Stimulated activated CD4-positive, alpha-beta T cell treated with anti-CD3 and anti-CD28 coated beads, Interleukin-1b, Interleukin-23, amount 100 ng/mL, for 1 hour (primary cell): ENCODE measurements at places on chromosomes 3 and 15.

- peak; percentile 25 for DNase-seq
Measured at GRCh38 chr15:76994001-76994400, 925 bp upstream of the PSTPIP1 start.

DNA sequence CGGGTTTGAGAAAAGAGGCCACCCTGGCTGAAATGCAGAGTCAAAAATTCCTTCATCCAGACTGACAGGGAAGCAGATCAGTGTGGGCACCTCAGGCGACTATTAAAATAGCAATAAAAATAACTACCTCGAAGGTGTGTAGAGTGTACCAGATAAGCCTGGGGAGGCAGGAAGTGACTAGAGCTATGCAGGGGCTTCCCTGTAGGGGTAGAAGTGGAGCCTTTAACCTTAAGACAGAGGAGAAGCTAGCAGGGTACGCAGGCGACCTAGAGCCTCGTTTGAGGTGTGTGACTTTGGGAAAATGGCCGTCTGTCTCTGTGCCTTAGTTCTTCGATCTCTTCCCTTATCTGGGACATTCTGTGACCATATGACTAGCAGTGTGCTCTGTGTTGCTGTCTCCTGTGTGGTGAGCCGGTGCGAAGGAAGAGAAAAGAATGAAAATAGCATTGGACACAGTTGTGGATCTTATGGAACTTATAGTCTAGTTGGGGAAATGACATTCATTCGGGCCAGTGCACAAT is 17.6 kb downstream of the BHLHE40 start:
- no peak for DNase-seq

- no peak for DNase-seq
Measured at GRCh38 chr3:26591926-26592325, 30.6 kb upstream of the LRRC3B start.

DNA sequence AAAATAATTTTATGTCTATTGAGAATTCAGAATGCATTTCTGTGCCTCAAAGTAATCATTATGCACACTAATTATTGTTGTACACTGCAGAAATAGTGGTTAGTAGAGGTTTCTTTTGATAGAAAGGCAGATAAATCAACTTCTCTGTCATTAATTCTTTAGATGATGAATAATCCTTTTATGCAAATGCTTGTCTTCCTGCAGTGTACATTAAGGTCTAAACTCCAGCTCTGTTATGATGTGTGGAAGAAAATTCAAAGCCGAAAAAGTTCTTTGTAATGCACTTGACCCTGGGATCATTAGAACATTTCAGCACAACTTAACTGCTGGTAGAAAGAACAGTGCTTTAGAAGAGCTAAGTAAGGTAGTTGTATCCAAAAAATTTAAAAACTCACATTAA is 353.0 kb downstream of the NLGN1 start:
- DNase-seq = no peak

DNA sequence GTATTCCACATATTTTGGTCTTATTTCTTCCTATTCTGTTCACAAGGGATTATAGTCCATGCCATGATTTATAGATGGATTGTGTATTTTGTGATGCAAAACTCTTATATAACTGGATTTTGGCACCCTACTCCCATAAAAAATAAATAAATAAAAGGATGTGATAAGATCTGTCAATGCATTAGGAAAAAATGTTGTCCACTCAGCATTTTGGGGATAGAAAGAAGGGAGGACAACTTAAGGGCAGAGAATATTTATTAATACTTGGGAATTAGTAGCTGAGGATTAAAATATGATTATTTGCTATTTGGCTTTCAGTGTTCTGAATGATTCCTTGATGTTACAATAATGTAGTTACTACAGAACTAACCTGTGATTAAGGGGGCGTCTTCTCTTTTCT is 682.6 kb downstream of the ZBBX start:
- DNase-seq = no peak

- peak; percentile 67 for DNase-seq
Measured at GRCh38 chr3:169772897-169773816, at the start of gene MYNN. Gene MYNN, plus strand, starts transcription at chr3:169773396. Its CDS starts 900 bp downstream, at chr3:169774296.

GRCh38 chr3:178097576-178097975 is 438.7 kb upstream of the KCNMB2 start:
- DNase-seq = no peak

DNA sequence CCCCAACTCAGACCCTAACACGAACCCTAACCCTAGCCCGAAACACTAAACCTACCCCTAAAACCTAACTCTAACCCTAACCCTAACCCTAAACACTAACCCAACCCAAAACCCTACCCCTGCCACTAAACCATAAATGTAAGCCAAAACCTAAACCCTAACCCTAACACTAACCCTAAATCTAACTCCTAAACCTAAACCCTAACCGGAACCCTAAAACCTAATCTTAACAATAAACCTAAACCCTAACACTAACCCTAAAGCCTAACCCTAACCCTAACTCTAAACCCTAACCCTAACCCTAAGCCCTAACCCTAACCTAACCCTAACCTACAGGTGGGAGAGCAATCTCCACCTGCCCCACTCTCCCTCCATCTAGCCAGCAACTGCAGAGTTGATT is 152.3 kb downstream of the OR4M2 start:
- DNase-seq = no peak

GRCh38 chr15:59186501-59186900 is 20.1 kb upstream of the LDHAL6B start:
- DNase-seq = no peak

- DNase-seq = no peak
Measured at GRCh38 chr15:28106294-28107110, 7.4 kb upstream of the OCA2 start.

GRCh38 chr15:56968821-56969220 is 50.4 kb downstream of the TCF12 start:
- no peak for DNase-seq

DNA sequence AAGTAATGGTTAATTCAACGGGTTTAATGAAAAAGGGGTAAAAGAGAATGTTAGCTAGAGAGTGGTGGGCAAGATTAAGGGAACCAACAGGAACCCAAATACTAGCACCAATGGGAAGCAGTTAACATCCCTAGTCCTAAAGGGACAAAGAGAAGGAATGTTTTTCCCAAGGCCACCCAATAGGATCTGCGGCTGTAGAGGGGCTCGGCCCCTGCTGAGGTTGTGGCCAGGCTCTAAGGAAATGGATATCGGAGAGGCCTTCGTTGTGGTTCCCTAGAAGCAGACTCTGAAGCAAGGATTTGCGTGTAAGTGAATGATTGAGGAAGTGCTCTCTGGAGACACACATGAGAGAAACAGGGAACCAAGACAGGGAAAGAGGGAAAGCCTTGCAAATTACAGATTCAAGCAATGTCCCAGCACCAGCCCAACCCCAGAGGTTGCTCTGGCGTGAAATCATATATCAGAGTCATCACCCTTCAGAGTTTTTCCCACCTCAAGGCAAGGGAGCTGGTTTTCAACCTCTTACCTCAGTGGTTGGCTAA is 83.6 kb upstream of the TNIK start:
- no peak for DNase-seq

DNA sequence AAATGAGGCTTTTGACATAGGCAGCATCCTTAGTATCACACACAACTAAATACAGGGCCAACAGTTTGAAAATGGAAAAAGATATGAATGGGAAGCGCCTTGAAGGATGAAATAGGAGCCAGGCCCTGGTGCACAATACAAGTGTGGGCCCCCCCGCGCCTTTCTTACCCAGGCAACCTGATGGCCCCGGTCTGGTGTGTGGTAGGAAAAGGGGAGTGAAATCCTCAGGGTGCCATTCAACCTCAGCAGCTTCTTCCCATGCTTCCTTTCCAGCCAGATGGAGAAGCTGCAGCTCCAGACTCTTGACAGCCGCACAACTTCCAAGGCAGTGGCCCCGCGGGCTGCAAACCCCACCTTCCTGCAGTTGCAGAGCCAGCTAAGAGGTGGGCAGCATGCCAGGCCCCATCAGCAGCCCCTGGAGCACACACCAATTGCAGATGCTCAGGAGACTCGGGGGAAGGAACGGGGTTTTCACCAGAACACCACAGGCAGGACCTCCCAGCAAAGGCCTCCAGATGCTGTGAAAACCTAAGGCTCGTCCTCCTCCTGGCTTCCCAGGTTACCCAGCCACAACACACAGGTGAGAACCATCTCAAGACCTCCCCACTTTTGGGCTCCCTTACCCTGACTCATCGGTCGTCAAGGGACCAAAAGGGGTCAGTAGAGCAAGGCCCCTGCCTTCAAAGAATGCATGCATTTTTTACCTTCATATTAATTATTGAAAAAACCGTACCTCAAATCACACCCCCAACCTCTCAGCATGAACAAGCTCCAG is 101.6 kb downstream of the CPN2 start:
- DNase-seq = no peak

- no peak for DNase-seq
Measured at GRCh38 chr3:38086496-38086895, 47.5 kb downstream of the DLEC1 start.

DNA sequence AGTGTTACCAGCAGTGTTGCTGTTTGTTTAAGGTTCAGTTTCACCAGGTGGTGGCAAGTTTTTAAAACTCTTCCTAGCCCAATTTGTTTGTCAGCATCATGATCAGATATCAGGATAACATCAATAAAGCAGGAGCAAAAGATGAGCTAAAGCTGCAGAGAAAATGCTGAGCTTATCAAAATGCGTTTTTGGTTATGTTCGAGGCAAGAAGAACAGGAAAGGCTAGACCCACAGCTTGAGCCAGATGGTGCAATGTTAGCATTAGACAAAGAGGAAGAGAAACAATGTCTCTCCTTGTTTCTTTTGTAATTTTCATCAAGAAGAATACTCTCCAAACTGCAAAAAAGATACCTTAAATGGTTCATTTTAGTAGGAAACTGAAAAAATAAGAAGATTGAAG is 66.2 kb downstream of the THRB start:
- no peak for DNase-seq

- DNase-seq = no peak
Measured at GRCh38 chr3:134328147-134328591, 46.1 kb downstream of the AMOTL2 start.

DNA sequence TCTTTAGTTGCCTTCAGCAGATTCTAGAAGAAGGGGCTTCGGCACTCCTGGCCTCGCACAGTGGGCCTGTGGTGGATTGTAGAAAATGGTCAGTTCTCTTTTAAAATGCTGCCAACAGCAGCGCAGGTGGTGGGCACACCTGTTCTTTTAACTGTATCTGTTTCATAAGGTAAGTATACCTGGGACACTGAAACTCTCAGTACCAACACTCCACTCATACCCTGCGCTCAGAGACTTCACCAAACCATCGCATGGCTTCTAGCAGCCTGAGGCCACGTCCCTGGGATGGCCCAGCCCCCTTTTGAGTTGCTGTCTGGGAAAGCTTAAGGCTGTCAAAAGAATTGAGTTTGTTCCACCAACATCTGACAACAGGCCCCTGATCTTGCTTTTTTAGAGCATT is 56.7 kb upstream of the MCF2L2 start:
- no peak for DNase-seq

DNA sequence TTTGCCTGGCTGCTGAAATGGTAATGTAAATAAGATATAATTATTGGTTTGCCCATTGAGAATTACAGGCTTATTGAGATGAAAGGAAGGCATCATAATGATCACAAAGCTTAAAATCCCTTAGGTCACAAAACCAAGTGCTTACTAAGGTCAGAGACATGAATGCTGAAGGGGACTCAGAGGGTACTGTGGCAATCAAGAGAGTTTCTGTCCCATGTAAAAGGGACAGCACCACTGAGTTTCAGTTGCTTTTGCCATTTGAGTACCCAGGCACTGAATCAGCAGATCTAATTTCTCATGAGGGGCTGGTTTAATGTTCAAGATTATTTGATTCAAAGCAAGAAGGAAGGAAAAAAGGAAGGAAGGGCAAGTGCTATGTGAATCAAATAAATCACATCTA is 127.0 kb downstream of the PLOD2 start:
- DNase-seq = no peak

DNA sequence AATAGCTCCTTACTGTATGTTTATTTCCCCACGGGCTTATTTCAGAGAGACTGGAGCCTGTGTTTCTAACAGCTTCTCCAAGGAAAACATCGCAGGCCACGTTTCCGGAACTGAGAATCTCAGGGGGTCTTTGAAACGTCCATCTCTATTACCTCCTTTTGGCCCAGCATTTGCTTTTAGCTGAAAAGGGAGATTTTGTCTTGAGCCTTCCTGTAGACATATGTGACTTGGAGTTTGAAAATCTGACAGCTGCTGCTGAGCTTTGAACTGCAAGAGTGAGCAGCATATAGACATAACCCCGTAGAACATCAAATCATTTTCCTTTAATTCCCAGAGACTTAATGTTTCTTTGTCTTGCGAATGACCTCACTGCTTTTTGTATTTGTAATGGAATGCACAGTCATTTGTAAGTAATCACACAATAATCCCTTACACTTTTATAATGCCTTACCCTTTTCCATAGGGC is 54.6 kb downstream of the LPP start:
- DNase-seq = no peak

- no peak for DNase-seq
Measured at GRCh38 chr3:148202386-148202785, 495.3 kb upstream of the AGTR1 start.

DNA sequence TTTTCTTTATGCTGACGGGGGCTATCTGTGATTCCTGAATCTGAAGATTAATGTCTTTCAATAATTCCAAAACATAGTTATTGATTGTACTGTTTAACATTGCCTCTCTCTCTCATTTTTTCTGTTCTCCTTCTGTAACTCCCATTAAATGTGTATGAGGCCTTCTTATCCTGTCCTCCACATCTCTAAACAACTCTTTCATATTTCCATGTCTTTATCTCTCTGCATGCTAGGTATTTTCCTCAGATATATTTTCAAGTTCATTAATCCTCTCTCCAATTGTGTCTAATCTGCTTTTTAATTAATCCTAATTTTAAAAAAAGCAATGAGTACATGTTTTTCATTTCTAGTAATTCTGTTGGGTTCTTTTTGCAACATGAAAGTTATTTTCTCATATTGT is 173.2 kb downstream of the TLE3 start:
- DNase-seq = no peak

- no peak for DNase-seq
Measured at GRCh38 chr15:90960298-90961091, 5.8 kb downstream of the RCCD1 start.

DNA sequence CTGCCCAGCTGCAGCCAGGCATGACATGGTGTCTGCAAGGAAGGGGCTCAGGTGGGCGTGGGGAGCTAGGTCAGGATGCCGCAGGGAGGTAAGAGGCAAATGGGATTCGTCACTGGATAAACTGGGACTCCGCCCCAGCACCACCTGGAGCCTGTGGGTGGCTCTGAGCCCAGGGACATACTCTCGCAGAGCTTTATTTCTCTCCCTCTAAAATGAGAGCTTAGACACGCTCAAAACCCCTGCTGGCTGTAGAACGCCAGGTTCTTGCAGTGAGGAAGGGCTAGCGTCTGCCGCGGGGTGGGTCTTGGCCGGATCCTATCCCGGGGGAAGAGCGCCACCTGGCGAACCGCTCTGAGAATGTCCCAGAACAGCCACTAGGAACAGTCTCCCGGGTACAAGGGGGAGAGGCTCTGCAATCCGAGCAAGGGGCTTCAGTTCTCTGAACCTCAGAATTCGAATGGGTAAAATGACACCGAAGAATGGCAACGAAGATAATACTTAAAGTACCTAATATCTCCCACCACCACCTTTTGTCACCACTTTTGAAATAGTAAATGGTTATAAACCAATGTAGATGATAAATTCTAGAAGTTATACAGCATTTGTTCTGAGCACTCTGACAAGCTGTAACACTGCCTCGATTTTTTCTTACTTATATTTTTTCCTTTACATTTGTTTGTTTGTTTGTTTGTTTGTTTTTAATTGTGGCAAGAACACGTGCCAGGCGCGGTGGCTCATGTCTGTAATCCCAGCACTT is 53.2 kb upstream of the SRGAP3 start:
- peak; percentile 52 for DNase-seq
